ENCODE measurements at places on chromosomes 6 and 20.

GRCh38 chr6:1507251-1507650, 102.5 kb upstream of the FOXC1 start:
- no peak for DNase-seq

GRCh38 chr6:146560607-146561006, 17.0 kb downstream of the RAB32 start:
- no peak for DNase-seq

GRCh38 chr6:144678844-144679243, 393.7 kb downstream of the UTRN start:
- no peak for DNase-seq

GRCh38 chr6:11096109-11096508, 2.5 kb downstream of the SMIM13 start:
- DNase-seq: peak; percentile 52

DNA sequence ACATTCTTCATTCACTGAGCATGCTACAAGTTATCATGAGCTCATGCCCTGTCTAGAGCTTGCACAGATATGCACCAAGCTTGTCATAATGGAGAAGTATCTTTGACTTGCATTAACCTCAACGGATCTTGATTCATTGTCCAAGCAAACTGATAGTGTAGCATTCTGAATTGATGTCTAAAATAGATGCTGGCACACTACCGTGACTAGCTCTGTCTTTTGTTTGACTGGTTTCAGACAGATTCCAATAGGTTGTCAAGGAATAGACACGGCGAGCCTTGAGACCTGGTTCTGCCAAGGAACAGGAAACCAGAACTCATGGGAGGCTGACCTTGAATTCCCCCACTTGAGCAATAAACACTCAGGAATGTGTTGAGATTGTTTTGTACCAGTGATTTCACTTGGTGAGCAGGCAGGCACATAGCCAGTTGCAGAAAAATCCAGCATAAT, 1153.1 kb upstream of the GJE1 start:
- DNase-seq: peak; percentile 88

GRCh38 chr6:167831281-167831828, 4.6 kb downstream of the AFDN start:
- DNase-seq: no peak

DNA sequence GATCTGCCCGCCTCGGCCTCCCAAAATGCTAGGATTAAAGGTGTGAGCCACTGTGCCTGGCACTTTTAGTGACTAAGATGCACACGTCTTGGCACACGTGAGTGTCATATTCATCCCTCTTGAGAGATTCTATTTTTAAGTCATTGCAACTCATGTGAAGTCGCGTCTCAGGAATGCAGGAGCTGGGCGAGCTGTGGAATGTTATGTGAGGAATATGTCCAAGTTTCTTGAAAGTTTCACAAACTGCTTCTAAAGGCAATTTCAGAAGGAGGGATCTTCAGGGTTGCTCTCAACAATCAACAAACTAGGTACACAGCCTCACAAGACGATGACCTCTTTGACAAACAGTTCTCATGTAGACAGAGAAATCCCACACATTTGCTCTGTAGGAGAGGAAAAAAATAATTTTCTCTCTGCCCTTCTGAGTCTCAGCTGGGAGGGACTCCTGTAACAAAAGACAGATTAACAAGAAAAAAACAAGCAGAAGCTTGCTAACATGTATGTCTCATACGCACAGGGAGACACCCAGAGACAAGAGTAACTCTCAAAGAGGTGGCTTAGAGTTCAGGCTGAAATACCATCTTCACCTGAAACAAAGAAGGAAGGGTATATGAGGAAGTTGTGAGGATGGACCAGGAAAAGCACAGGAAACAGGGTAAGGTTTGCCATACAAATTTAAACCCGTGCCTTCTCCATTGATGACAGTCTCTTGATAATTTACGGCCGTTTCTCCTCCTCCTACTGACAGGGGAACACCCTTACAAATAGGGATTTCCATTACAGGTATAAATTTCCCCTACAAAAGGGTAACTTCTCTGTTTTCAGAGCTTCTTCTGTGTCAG, 45.3 kb upstream of the FAM50B start:
- peak; percentile 97 for DNase-seq

Data from kidney tubule cell (primary cell).